Activated T-cell treated with anti-CD3 and anti-CD28 coated beads for 48 hours (primary cell): ENCODE measurements at places on chromosomes 5 and 9.
A peak's percentile ranks its signal among the peaks of the same experiment; 100 is the strongest.

GRCh38 chr5:859391-859790 is 8.6 kb upstream of the ZDHHC11 start:
- DNase-seq, result no peak

DNA sequence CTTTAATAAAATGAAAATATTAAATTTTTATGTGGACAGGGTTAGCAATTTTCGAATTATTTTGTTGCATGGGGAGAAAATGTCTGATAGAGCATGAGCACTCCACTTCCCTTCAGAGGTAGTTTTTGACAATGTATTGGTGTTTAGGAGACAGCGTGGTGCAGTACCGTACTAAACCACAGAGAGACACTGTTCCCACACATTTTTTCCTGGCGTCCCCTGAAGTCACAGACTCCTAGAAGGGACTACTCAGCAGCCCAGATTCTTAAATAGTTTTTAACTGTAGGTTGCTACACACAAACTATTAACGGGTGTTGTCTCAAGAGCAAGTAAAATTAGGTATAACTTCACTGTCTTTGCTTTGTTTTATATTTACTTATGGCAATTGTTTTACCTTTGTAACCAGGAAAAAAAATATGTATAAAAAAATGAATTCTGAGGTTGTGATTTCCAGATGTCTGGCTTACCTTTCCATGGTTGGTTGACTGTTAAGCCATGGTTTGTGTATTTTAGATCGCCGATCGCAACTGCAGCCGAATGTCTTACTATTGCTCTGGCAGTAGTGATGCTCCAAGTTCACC is 171.2 kb downstream of the DOCK8 start:
- peak; percentile 11 for DNase-seq

- no peak for DNase-seq
Observed at GRCh38 chr9:123234853-123235252, 33.5 kb downstream of the STRBP start.

DNA sequence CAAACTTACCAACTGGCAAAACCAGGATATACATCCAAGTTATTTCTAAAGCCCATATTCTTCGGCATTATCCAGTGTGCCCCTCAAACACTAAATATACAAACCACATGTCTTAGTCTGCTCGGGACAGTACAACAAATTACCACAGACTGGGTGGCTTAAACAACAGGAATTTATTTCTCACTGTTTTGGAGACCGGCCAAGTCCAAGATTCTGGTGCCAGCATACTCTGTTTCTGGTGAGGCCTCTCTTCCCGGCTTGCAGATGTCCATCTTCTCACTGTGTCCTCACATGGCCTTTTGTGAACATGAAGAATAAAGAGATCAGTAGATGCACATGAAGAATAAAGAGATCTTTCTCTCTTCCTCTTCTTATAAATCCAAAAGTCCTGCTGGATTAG is 12.9 kb upstream of the SLCO6A1 start:
- no peak for DNase-seq

GRCh38 chr5:174877987-174878386 is 153.6 kb downstream of the MSX2 start:
- no peak for DNase-seq
